ENCODE measurements at places on chromosomes 13 and 19.
A peak's percentile ranks its signal among the peaks of the same experiment; 100 is the strongest.

GRCh38 chr19:51168564-51169282 lies 26.6 kb downstream of the SIGLEC7 start:
- DNase-seq, result no peak

DNA sequence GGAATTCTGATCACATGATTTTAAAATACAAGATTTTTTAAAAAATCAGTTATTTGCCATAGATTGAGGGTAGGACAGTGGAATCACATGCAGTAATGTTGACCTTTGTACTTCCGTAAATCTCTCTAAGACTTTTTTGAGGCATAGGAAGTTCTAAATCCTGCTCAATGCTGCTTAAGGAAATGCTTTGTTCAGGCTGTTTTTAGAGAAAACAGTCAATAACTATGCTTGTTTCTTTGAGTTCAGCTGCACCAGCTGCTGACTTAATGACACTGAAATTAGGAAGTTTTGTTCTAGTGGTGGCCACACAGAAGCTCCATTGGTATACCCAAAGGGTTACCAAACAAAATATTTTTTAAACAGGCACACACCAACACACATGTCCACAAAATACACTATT lies 60.9 kb downstream of the KLF12 start:
- DNase-seq, result no peak

GRCh38 chr13:42364613-42365000 lies 92.7 kb downstream of the AKAP11 start:
- DNase-seq, result no peak

DNA sequence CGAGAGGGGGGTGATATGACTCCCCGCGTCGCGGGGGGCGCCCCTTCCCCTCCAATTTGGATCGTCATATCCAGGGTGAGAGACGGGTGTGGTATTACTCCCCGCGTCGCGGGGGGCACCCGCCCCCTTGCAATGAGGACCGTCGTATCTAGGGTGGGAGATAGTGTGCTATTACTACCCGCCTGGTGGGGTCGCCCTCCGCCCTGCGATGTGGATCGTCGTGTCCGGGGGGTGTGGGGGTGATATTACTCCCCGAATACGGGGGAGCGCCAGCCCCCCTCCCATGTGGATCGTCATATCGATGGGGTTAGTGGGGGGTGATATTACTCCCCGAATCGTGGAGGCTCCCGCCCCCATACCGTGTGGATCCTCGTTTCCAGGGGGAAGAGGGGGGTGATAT lies 29.2 kb upstream of the RGCC start:
- DNase-seq, result no peak

GRCh38 chr13:40779796-40780285 lies 8.9 kb upstream of the MRPS31 start:
- no peak for DNase-seq

- no peak for DNase-seq
Measured at GRCh38 chr19:39335168-39335548, 685 bp downstream of the GMFG start.

- DNase-seq, result no peak
Measured at GRCh38 chr13:32310134-32310706, 4.9 kb downstream of the ZAR1L start.

DNA sequence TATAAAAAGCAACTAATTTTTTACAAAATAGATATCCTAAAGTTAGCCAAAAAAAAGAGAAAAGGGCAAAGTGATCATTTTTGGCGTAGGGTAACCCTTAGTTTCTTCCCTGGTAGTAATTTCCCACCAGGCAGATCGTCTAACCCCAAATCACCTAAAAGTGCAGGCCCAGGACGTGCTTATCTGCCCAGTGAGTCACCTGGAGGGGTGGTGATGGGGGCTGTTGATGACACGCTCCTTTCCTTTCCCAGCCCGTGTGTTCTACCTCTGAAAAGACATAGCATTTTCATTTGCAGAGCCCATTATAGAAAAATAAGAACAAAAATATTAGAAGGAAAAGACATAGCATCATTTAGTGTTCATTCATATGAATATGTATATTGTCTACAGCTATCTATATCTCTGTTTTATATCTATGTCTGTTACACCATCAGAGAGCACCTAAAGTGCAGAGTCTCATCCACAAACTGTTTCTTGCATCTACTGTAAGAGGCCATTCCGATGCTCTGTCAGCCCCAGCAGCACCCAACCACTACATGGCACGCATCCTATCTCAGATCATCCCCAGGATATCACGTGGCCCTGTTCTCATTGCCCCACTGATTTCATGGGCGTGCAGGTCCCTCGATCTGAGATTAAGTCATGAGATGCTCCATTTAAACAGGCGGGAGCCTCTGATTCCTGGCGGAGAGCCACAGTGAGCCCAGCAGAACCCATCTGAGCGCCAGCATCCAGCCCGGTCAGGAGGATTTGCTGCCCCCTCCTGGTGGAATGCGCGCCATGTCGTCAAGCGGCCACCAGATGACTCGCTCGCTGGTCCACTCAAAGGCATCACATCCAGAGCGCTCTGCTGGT lies 8.5 kb upstream of the LILRB3 start:
- peak; percentile 79 for DNase-seq

DNA sequence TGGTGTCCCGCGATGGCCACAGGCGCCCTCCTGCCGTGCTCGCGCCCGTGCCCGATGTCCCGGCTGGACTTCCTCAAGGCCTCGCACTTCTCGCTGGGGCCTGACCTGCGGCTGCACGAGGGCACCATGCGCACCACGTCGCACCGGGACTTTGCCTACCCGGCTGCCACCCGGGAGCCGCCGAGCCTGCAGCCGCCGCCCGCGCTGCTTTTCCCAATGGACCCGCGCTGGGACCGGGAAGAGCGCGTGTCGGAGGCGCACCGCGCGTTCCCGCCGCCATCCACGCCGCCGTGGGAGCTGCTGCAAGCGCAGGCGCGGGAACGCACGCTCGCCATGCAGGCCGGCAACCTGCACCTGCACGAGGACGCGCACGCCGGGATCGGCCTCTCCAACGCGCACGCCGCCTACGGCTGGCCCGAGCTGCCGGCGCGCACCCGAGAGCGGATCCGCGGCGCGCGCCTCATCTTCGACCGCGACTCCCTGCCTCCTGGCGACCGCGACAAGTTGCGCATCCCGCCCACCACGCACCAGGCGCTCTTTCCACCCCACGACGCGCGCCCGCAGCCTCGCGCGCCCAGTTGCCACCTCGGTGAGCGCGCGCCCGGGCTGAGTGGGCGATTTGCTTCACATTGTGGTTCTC lies 12.1 kb upstream of the PEX11G start:
- peak; percentile 80 for DNase-seq

GRCh38 chr19:32570081-32570785 lies 10.8 kb upstream of the PDCD5 start:
- DNase-seq, result peak; percentile 39

- DNase-seq, result no peak
Measured at GRCh38 chr13:97834250-97834649, 119.2 kb upstream of the IPO5 start.

DNA sequence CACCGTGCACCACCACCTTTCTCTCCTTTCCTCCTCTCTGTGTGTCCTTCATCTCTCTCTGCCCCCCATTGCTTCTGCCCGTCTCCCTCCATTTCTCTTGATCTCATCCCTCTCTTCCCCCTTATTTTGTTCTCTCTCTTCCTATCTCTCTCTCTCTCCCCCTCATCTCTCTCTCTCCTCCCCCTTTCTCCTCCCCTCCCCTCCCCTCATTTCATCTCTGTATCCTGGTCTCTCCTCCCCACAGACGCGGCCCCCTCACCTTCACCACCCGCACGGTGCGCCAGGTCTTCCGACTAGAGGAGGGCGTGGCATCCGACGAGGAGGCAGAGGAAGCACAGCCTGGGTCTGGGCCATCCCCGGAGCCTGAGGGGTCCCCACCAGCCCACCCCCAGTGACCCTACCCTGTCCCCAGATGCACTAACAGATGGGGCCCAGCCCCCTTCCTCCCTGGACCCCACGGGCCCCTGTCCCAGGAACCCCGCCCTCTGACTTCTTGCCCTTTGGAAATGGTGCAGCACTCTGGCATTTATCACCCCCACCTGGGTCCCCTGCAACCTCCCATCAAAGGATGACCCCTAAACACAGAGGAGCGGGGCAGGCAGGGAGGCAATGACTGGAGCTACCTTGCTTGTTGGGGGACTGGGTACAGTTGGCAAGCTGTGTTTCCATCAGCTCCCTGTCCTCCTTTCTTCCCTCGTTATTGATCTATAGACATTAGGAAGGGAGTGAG lies 19.6 kb downstream of the KCNC3 start:
- no peak for DNase-seq

GRCh38 chr13:27309967-27310598 lies 39.5 kb downstream of the RASL11A start:
- no peak for DNase-seq

GRCh38 chr19:49894011-49894664 lies 2.5 kb downstream of the IL4I1 start:
- no peak for DNase-seq

DNA sequence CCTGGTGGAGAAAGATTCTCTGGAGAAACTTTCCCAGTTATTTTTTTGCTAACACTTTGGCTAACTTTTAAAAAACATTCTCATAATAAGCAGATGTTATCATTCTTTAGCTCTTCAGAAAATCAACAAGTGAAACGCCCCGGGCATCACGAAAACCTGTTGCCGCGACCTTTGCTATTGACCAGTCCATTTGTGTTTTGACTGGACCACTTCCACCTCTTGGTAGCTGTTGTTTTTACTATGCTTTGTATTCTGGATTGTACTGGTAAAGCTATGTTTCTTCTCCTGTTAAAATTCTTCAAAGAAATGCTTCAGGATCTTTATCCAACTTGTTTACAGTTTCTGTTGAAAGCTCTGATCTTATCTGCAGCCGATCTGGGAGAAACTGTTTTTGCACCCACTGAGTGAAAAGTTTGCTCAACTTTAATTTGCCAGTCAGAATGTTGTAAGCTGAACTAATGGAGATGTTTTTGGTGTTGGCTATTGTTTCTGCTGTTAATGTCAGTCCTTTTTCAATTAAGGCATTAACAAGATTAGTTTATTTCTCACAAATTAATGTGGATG lies 23.3 kb downstream of the UFM1 start:
- DNase-seq, result no peak

- DNase-seq, result peak; percentile 43
Measured at GRCh38 chr13:100235311-100235901, 146.5 kb downstream of the PCCA start.

GRCh38 chr13:113980489-113981064 lies 6.7 kb upstream of the C13orf46 start:
- no peak for DNase-seq

GRCh38 chr13:50285283-50285682 lies 270.0 kb downstream of the KCNRG start:
- no peak for DNase-seq

DNA sequence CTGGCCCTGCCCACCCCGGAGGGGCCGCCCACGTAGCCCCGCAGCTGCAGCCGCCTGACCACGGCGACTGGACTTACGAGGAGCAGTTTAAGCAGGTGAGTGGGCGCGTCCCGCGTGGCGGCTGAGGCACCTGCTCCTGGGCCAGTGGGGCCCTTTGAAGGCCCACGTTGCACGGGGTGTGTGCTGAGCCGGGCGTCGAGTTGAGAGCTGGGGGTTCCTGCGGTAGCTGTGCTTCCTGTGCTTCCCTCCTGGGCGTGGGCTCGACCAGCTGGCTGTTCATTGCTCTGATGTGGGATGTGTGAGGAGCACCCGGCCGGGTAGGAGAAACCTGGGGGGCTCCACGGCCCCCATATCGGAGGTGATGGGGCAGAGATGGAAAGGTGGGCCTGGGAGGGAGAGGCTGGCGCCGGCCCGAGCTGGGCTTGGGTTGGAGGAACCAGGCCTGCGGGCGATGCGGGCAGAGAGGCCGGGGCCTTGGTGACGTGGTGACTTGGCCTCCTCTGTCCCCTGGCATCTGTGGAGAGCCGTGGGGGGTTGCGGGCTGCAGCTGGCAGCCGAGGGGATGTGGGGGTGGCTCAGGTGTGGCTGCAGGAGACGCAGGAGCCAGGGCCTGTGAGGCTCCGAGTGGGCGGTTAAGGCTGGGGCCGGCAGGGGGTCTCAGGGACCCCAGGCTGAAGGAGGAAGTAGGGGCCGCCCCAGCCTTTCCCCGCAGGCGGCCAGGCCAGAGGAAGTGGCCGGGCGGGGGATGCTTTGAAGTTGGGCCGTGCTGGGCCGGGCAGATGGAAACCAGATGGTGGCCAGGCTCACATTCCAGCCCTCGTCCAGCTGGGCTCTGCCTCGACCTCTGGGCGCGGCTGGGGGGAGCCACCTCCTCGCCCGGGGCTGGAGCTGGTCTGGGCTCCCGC lies 7.1 kb downstream of the ARID3A start:
- DNase-seq, result no peak

- no peak for DNase-seq
Measured at GRCh38 chr19:2237051-2237868, 636 bp downstream of the SF3A2 start.

DNA sequence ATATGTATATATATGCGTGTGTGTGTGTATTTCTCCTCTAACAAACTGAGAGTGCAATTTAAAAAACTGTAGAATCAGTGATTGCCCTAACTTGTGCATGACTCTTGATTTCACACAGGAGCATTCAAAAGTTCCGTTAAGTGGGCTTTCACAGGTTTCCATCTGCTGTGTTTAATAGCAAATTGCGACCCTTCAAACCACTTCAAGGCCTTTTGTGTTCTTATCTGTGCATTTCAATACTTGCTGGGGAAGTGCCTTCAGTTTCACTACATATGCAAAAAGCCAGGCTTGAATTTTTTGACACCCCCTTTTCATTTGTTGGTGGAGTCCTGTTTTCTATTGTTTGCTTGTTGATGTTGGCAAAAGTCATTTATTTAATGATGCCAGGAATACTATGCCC lies 158.0 kb downstream of the TM9SF2 start:
- DNase-seq, result peak; percentile 48

DNA sequence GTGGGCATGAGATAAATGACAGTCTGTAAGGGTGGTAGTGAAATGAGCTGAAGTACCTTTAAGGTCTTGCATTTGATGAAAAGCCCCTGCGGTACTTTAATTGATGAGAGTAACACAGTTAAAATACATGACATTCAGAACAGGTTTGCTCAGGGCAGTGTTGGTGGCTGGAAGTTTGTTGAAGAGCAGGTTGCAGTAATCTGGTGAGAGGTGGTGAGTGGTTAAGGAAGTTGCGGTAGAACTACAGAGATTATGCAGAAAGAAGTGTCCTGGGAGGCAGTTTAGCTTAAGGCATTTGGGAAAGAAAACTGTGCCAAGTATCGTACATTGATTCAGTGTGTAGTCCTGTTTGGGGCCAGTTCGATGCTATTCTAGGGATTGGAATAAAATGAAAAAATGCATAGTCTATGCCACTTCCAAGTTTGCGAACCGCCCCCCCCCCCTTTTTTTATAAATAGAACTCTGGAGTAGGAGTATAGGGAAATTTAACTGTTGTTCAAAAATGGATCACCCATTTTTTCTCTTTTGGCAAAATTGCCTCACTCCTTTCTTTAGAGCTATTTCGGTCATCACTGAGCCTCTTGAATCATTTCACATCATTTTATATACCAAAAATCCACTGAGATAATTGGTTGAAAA lies 42.7 kb downstream of the SLAIN1 start:
- no peak for DNase-seq

GRCh38 chr13:110103534-110103933 lies 203.4 kb downstream of the COL4A1 start:
- no peak for DNase-seq

GRCh38 chr19:21789466-21790085 lies 22.2 kb upstream of the ZNF100 start:
- no peak for DNase-seq
